ENCODE measurements at places on chromosomes 6 and 20.

DNA sequence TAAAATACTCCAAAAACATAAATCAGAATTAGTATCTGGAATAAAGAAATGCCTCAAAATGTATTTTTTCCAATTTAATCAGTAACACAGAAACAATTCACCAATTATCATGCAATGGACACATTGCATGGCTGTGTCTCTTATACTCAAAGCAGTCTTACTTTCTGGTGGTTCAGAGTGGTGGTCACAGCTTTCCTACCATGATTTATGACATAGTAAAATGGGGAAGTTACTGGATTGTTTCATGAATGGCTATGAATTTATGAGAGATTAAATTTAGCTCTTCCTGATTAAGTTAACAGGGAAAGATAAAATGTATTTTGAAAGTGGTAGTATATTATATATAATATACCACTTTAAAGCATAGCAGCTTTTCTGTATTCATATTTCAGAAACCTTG is 331.5 kb upstream of the MAP3K7 start:
- DNase-seq: no peak

DNA sequence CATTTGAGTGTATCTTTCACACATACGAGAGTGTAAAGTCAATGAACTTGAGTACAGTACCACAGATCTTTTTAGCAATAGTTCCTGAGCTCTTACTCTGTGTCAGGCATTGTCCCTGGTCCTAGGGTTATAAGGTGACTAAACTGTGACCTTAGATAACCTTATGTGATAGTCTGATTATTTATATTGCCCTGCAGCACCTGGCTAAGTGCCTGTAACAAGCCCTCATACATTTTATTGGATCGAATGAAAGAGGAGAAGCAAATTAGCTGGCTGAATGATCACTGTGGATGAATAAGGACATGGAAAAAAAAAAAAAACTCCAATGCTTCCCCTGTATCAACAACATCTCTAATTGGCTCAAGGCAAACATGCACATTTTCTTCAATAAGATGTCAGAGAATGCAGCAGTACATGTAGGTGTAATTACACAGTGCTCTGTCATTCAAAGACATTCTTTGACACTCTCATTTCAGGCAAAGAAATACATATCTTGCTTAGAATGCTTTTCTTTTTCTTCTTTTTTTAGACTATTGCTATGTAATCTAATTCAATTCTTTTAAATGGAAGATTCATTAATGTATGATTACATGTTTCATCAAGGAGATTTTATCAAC is 153.4 kb downstream of the PHACTR1 start:
- DNase-seq: no peak

DNA sequence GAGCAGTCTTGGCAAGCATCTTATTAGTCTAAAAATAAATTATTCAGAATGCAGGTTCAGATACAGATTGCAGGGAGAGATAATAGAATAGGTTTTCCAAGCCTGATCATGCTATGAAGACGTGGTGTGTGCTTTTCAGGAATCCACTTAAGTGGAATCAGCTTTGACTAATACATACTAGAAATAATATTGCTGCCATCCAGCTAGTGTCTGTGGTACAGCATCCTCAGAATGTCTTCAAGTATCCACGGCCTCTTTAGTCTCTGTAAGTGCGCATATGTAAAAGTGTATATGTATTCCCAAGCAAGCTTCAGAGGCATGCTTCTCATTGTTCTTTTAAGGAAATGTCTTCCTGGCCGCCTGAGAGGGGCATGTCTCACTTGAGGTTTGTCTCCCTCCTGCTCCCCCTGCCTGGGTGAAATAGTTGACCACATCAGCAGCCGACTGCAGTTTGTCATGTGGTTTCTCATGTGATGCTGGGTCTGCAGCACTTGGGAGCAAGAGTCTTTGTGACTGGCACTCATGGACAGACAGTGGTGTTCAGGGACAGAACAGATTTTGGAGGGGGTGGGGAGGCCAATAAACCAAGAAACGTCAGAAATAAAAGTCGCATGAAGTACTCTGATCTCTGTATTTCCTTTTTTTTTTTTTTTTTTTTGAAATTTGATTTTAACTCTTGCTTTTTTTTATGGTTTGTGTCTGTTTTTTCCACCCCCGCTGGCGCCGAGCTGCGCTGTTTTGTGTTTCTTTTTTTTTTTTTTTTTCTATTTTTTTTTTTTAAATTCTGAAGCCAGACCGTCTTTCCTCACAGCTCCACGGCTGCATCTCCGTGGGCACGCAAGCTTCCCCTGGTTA is 150.8 kb downstream of the PRL start:
- peak; percentile 85 for DNase-seq

DNA sequence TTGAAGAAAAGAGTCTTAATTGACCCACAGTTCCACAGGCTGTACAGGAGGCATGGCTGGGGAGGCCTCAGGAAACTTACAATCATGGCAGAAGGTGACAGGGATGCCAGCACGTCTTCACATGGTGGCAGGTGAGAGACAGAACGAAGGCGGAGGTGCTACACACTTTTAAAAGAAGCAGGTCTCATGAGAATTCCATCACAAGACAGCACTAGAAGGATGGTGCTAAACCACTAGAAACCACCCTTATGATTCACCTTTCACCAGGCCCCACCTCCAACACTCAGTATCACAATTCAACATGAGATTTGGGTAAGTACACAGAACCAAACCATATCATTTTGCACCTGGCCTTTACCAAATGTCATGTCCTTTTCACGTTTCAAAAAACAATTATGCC is 20.9 kb downstream of the TAGAP start:
- DNase-seq: no peak

GRCh38 chr20:15763366-15763765 is 809.9 kb downstream of the KIF16B start:
- peak; percentile 47 for DNase-seq

DNA sequence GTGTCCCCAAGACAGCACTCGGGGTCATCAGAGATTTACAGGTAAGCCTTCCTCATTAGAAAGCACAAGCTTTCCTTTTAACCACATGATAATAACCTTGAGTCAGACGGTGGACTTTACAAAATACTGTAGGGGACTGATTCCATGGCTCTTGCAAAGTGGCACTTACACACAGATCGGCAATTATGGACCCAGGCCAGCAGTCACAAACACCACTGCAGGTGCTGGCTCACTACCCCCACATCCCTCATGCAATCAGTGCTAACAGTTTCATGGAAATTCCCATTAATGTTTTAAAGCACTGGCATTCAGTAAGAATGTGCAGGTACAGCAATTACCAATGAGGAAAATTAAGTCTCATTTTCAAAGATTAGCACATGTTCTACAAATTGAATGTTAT is 516.5 kb downstream of the PRKN start:
- no peak for DNase-seq

GRCh38 chr6:157045831-157046454 is 268.8 kb downstream of the ARID1B start:
- peak; percentile 81 for DNase-seq

DNA sequence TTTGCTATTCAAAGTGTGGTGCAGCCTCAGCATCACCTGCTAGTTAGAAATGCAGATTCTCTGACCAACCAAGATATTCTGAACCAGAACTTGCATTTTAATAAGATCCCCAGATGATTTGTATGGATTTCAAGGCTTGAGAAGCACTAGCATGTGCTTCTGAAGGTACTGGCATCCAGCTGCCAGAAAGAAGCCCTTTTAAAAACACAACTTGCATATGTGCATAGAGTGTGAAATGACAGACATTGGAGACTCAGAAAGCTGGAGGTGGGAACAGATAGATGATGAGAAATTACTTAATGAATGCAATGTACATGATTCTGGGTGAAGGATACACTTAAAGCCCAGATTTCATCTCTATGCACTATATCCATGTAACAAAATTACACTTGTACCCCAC is 409.3 kb upstream of the SPTLC3 start:
- no peak for DNase-seq

GRCh38 chr6:13573669-13574110 is 711 bp upstream of the SIRT5 start:
- DNase-seq: peak; percentile 26

DNA sequence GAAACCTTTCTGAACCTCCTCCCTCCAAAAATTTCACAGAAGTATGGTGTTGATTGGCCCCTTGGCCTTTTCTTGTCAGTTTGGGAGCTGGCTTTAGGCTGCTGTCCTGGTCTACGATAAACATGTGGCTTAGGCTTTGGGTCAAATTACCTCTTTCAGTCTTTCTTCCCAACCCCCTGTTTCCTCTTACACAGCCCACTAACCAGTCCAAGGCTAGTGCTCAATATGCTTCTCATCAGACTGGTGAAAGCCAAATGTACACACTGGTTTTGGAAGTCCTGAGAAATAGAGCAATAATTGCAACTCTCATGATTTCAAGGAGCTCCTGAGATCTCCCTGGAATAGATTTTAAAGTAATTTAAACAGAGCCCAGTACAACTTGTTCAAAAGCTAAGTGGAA is 933.7 kb upstream of the GJE1 start:
- peak; percentile 70 for DNase-seq

DNA sequence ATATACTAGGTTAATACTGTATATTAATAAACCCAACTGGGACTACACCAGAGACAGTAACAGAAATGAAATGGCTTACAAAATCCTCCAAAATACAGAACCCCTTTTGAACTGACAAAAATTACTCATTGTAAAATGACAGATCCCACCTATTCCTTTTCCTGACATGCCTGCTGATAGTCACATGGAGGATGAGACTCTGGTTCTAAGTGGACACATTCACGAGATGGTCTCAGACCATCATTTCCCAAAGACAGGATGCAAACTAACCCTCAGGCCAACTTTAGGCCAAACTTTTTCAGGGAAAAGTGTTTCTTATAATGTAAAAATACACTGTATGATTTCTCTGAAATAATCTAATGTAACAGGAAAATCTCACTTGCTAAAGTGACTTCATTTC is 22.5 kb downstream of the TBC1D7 start:
- DNase-seq: no peak

GRCh38 chr6:153405931-153406330 is 274.8 kb upstream of the RGS17 start:
- DNase-seq: no peak

- DNase-seq: peak; percentile 18
These were observed 179.9 kb upstream of the DTNBP1 start for GRCh38 chr6:15842727-15843117.

GRCh38 chr20:49267327-49267726 is 10.5 kb downstream of the ZNFX1 start:
- no peak for DNase-seq

GRCh38 chr6:3523271-3523670 is 66.4 kb upstream of the SLC22A23 start:
- DNase-seq: no peak

- DNase-seq: no peak
These were observed 50.0 kb downstream of the ADAT2 start for GRCh38 chr6:143400258-143401067.

DNA sequence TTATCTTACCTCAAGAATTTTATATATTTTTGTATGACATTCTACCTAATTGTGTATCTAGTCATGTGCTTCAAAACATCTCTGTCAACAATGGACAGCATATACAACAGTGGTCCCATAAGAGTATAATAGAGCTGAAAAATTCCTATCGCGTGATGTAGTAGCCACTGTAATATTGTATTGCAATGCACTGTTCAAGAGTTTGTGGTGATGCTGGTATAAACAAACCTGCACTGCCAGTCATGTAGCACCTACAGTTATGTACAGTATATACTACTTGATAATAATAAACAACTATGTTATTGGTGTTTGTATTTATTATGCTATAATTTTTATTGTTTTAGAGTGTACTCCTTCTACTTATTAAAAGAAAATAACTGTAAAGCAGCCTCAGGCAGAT is 672.7 kb downstream of the CD109 start:
- DNase-seq: peak; percentile 28
